RPMI7951 (cell line): ENCODE measurements at places on chromosomes 6 and 20. TPM values are rescaled to one million over a fixed set of nuclear protein-coding genes. Genes with fewer than 3 reads are reported as not detected.

DNA sequence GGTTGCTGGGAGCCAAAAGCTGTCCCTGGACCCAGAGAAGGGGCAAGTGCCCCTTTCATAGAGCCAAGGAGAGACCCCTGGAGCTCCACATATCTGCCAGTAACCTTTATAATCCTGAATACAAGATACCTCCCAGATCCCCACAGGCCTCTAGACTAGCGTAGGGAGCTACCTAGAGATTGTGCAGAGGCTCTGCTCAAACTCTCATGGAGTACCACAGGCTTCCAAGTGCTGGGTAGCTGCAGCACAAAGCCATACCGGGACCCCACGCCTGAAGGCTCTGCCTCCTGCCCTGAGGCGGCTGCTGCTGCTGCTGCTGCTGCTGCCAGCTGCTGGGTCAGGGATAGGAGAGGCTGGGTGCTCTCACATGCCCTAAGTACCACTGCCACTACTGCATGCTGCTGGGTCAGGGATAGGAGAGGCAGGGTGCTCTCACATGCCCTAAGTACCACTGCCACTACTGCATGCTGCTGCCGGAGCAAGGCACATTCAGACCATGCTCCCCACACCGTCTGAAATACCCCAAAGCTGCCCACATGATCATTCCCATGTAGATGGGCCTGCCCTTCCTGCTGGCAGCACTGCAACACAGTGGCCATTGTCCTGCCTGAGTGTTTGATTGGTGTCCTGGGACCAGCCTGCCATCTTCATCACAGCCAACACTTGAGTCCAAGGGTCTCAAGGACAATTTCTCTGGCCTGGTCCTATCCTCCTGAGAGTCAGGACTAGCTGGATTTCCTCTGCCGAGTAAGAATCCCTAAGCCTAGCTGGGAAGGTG is 1434.3 kb upstream of the ADGRB3 start:
- DNase-seq = no peak

DNA sequence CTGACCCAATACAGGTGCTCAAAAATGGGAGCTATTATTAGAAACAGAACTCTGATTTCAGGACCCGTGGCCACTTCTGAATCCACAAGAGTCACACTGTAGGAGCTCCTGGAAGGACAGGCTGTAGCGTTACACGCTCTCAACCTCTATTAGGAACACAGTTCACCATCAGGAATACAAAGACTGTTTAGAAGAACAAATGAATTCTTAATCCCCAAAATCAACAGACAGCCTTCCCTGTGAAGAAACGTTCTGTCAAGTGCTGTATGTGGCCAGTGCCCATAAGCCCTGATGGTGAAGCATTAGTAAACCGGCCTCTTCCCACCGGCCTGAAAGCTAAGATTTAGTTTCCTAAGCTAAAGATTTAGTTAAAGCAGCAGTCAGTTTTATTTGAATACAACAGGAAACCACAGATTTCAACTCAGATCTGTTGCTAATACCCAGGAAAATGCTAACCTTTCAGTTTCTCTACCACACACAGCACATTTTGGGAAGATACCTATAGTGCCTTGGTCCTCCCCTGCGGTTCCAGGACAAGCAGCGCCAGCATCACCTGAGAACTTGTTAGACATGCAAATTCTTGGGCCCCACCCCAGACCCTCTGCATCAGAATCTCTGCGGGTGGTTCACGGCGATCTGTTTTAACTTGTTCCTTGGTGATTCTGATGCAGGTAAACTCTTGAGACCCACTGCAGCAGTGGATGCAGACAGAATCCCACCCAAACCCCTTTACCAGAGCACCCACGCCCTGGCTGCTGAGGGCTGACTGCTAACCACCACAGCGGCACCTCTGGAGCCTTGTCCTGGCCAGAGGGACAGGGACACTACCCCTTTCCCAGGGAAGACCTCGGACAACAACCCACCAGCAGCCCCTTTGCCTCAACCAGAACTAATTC is 33.4 kb downstream of the MTRES1 start:
- no peak for DNase-seq

DNA sequence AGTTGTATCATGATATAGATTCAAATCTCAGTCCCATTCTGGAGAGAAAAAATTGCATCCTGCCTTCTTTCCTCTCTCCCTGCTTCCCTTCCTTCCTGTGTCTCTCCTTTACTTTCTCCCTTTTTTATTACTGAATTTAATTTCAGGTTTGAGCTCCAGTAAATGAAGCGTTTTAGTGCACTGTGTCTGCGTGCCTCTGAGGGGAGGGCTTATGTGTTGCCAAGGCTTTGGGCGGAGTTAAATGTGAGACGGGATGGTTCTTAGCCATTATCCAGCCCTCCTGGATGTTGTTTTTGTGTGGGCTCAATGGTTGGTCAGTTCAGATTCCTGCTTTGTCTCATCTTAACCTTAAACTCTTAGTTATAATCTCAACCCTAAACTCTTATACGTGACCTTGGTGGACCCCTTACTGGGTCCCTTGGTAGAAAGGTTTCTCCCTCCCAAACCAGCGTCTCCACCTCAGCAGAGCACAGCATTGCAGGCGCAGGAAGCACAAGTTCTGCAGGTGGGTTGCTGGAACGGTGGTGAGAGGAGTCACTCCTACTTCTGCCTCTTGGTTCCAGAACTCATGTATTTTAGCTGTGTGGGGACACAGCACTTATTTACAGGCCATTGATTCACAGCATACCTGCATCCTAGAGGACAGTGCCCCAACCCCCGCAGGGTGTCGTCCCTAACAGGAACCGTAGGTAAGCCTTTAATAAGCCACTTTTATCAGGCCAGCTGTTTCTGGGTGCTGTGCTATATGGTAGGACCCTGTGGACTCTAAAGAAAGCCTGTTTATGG is 68.5 kb downstream of the DNAH8 start:
- DNase-seq = no peak

Gene ZMYND8
- 26.6 and 36.0 TPM in 2 replicates for total RNA-seq

Gene MYT1
- total RNA-seq = not detected in 2 replicates
